Hypothalamus (tissue), 51 donors: ENCODE measurements at places on chromosomes 2 and 18.

GRCh38 chr2:160379399-160379798 is 114.2 kb downstream of the RBMS1 start:
- DNase-seq = no peak

GRCh38 chr2:113176696-113177355 is 3.1 kb downstream of the PSD4 start:
- DNase-seq = no peak

DNA sequence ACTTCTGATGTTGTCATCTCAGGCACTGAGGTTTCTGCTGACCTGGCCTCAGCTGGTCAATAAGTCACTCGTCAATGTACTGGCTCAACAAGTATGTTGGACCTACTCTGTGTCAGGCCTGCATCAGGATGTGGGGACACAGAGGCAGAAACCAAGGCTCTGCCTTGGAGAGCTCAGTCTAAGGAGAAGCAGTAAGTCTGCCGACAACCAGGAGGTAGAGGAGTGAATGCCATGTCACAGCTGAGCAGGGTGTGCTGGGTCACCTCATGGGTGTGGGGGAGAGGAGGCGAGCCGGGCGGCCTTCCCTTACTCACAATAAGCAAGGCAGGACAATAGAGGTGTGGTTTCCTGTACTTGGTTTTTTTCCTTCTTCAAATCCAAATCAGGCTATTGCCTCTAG is 75.8 kb downstream of the COLEC12 start:
- DNase-seq = no peak

GRCh38 chr2:27086090-27086723 is 365 bp upstream of the KHK start:
- peak; percentile 95 for DNase-seq

DNA sequence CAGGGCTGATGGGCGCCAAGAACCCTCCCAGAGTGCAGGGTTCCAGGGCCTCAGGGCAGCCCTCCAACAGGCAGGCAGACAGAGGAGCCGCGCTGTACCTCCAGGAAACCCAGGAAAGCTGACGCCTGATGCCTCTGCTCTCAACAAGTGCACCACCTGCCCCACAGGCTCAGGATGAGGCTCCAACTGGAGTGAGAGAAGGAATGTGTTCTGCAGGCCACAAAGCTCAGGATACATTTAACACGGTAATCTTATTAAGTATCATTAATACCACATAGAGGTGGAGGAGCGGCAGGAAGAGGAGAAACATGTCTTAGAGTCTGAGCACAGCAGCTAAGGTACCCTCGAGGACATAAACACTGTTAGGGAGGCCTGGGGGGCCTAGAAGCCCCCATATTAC is 155.9 kb upstream of the CAPN13 start:
- DNase-seq = no peak

- no peak for DNase-seq
These were observed 3.2 kb downstream of the EMX1 start for GRCh38 chr2:72920318-72921087.

DNA sequence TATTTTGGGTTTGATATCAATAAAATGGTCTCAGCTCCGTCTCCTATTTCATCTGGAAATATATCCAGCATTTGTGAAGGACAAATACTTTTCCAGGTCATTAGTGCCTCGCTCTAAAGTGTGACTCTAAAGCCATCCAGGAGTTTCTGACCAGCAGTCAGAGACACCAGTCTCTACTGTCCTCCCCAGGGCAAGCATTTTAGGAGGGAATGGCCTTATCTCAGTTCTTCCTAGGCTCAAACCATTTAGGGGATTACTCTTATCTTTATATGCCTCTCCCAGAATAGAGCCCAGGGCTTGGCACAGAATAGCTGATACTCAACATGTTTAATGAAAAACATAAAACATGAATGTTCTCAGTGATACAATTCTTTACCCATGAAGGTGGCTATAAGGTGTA is 187.6 kb downstream of the NAPG start:
- no peak for DNase-seq

GRCh38 chr2:1676091-1676912 is 68.0 kb downstream of the PXDN start:
- no peak for DNase-seq
